ENCODE measurements at places on chromosomes 7 and 10. TPM values are rescaled to one million over a fixed set of nuclear protein-coding genes. Genes with fewer than 3 reads are reported as not detected.

- H3K4me1 ChIP-seq, result no peaks in the 10 kb centered on the region
- no peaks in the 10 kb centered on the region for H3K27me3 ChIP-seq
- H3K4me3 ChIP-seq, result no peak overlapping the region
- no peaks in the 10 kb centered on the region for H3K36me3 ChIP-seq
- H3K27ac ChIP-seq, result no peak overlapping the region
These were observed 105.8 kb downstream of the MALRD1 start for GRCh38 chr10:19154375-19154774.

- H3K27me3 ChIP-seq, result peaks cover 5% of the 10 kb centered on the region
- no peaks in the 10 kb centered on the region for H3K4me1 ChIP-seq
- no peaks in the 10 kb centered on the region for H3K36me3 ChIP-seq
- peak overlapping the region; percentile 77 for H3K27ac ChIP-seq
These were observed 739 bp downstream of the MPP7 start for GRCh38 chr10:28302012-28302637.

- H3K4me1 ChIP-seq, result no peaks in the 10 kb centered on the region
- no peaks in the 10 kb centered on the region for H3K27me3 ChIP-seq
- no peak for DNase-seq
- no peak overlapping the region for H3K4me3 ChIP-seq
- H3K36me3 ChIP-seq, result no peaks in the 10 kb centered on the region
These were observed 226.8 kb downstream of the TCERG1L start for GRCh38 chr10:131084791-131085090.

DNA sequence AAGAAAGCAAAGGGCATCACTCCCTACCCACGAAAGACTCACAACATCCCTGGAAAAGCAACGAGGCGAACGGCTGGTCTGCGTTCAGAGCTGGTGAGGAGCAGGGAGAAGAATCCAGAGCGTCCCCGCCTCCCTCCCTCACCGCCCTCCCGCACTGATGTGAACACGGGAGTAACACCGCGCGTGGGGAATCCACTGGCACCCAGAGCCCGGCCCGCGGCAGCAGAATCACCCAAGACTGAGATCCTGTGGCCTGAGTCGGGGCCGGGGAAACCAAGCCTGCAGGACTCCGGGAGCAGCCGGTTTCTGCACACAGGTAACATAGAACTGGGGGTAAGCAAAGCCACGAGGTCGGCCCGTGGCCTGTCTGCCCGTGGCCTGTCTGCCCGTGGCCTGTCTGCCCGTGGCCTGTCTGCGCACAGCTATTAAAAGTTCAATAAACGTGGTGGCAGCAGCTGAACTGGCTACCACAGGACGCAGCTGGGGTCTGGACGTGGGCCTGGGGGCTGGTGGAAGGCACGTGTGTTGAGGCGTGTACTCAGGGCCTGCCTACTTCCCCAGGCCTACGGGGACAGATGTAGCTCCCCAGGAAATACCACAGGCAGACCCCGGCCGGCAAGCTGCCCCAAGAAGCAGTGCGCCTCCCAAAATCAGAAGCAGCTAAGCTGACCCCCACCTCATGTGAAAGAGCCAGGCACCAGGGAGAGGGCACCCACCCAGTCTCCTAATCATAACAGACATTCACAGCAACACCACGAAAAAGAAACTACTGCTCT is 23.0 kb downstream of the DIP2C start:
- H3K4me3 ChIP-seq, result no peak overlapping the region
- DNase-seq, result no peak
- no peaks in the 10 kb centered on the region for H3K4me1 ChIP-seq
- peak overlapping the region; percentile 13 for H3K27ac ChIP-seq
- no peaks in the 10 kb centered on the region for H3K27me3 ChIP-seq
- H3K36me3 ChIP-seq, result no peaks in the 10 kb centered on the region

DNA sequence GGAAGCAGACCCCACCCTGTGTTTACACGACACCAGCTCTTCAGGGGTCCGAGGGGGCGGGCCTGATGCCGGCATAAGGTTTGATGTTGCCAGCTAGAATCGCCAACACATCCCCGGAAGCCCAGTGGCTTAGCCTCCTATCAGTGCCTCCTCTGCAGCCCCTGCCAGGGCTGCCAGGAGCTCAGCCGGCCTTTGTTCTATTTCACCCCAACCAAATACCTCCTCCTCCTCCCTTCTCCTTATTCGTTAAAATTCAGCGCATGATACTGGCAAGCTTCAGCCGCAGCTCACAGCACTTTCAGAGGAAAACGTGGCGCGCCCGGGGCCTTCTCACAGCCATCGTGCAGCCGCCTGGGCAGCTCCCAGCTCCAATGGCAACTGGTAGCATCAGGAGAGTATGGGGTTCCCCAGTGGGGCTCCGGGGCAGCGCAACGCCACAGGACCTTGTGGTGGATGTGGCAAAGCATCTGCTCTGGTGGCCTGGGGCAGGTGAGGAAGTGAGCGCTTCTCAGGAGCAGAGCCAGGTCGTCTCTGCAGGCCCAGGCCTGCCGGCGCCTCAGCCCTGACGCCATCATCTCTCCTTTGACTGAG is 176.4 kb upstream of the RHEB start:
- no peaks in the 10 kb centered on the region for H3K27me3 ChIP-seq
- no peaks in the 10 kb centered on the region for H3K36me3 ChIP-seq
- no peak overlapping the region for H3K27ac ChIP-seq

- peak; percentile 66 for DNase-seq
- H3K4me1 ChIP-seq, result no peaks in the 10 kb centered on the region
- H3K27me3 ChIP-seq, result no peaks in the 10 kb centered on the region
- H3K4me3 ChIP-seq, result no peak overlapping the region
- no peaks in the 10 kb centered on the region for H3K36me3 ChIP-seq
- peak overlapping the region; percentile 96 for H3K27ac ChIP-seq
These were observed 595 bp upstream of the SUN1 start for GRCh38 chr7:831596-832166.

GRCh38 chr7:134855442-134855841 is 76.0 kb downstream of the CALD1 start:
- H3K27me3 ChIP-seq, result no peaks in the 10 kb centered on the region
- DNase-seq, result no peak
- H3K4me1 ChIP-seq, result no peaks in the 10 kb centered on the region

- DNase-seq, result no peak
- H3K4me3 ChIP-seq, result no peak overlapping the region
- no peaks in the 10 kb centered on the region for H3K4me1 ChIP-seq
- no peaks in the 10 kb centered on the region for H3K27me3 ChIP-seq
- H3K27ac ChIP-seq, result no peak overlapping the region
These were observed 80.0 kb upstream of the NPVF start for GRCh38 chr7:25308246-25308645.

TIAL1 gene
- total RNA-seq, result 88.8 TPM

OPN4 gene
- total RNA-seq, result not detected

CADPS2 gene
- total RNA-seq, result 33.0 TPM

CAMK2G gene
- total RNA-seq, result 29.1 TPM

OR2A5 gene
- not detected for total RNA-seq

TRIM50 gene
- total RNA-seq, result 0.19 TPM

ABCC2 gene
- 2.3 TPM for total RNA-seq
